ENCODE measurements at places on chromosomes 1 and 21.

DNA sequence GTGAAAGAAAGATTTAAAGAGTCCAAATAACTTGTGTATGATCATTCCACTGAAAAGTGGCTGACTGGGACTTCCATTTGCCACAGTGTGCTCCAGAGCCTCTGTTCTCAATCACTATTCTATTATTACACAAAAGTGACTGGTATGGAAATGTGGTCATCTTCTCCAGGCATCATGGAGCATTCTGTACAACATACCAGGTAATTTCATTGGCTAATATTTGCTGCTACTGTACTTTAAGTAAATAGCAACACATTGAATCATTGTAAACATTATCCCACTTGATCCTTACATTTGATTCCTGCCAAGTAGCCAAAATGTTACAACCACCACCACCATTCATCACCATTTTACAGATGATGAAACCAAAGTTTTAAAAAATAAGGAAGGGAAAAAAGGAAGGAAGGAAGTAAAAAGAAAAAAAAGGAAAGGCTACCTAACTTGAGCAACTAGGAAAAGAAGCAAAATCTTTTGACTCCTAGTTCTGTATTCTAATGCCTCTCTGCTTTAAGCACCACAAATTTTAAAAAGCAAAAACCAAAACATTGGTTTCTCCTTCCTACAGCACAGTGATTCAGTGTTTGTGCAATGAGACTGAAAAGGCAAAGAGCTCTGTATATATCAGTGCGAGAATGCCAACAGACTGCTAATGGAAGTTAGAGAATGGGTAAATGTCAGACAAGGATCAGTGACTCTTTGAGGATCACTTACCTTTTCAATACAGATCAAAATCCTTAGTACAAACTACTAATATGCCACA lies 361.4 kb upstream of the PTBP2 start:
- DNase-seq, result no peak

- peak; percentile 77 for DNase-seq
These were observed 82.5 kb upstream of the ZNF648 start for GRCh38 chr1:182143825-182144645.

- no peak for DNase-seq
These were observed 79.0 kb upstream of the KRTAP19-8 start for GRCh38 chr21:31117128-31117916.

DNA sequence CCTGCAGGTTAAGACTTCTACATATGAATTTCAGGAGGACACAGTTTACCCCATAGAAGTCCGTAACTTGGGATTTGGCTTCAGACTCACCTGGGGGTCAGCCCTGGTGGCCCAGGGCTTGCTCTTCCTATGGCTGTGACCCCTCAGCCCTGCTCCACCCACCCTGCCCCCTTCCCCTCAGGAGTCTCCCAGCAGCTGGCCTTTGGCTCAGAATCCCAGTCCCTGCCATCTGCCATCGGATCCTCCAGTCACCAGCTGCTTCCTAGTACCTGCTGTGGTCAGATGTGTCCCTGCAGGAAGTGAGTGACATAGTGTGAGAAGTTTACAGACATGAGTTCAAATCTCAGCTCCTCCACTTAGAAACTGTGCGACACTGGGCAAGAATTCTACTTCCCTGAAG lies 332.6 kb downstream of the NPHP4 start:
- DNase-seq, result no peak

Data from retina (tissue), 1 donor.